ENCODE measurements at places on chromosomes 1 and 21. TPM values are rescaled to one million over a fixed set of nuclear protein-coding genes. Genes with fewer than 3 reads are reported as not detected.

- H3K4me3 ChIP-seq = no peak overlapping the region
- H3K4me1 ChIP-seq = no peaks in the 10 kb centered on the region
- no peaks in the 10 kb centered on the region for H3K27me3 ChIP-seq
- DNase-seq = no peak
- H3K27ac ChIP-seq = no peak overlapping the region
Observed at GRCh38 chr1:206456577-206457370, 13.5 kb upstream of the IKBKE start.

GRCh38 chr21:42202321-42202720 lies 16.6 kb upstream of the ABCG1 start:
- no peaks in the 10 kb centered on the region for H3K27me3 ChIP-seq
- peaks cover 8% of the 10 kb centered on the region for H3K4me1 ChIP-seq
- H3K4me3 ChIP-seq = no peak overlapping the region

The FCER1G gene
- polyA plus RNA-seq = 60.9 TPM

GRCh38 chr1:79646880-79647279 lies 640.4 kb upstream of the ADGRL4 start:
- H3K36me3 ChIP-seq = no peaks in the 10 kb centered on the region
- no peak for DNase-seq
- no peaks in the 10 kb centered on the region for H3K27me3 ChIP-seq
- H3K27ac ChIP-seq = no peak overlapping the region
- no peaks in the 10 kb centered on the region for H3K4me1 ChIP-seq
- no peak overlapping the region for H3K4me3 ChIP-seq

GRCh38 chr1:184661801-184662200 lies 92.9 kb downstream of the EDEM3 start:
- no peaks in the 10 kb centered on the region for H3K36me3 ChIP-seq
- H3K4me3 ChIP-seq = no peak overlapping the region
- DNase-seq = no peak
- H3K4me1 ChIP-seq = peaks cover 13% of the 10 kb centered on the region
- no peaks in the 10 kb centered on the region for H3K27me3 ChIP-seq
